ENCODE measurements at places on chromosomes 4 and X. TPM values are rescaled to one million over a fixed set of nuclear protein-coding genes. Genes with fewer than 3 reads are reported as not detected.
A peak's percentile ranks its signal among the peaks of the same experiment; 100 is the strongest.

Gene SSX2B
- total RNA-seq: not detected

Gene AMTN
- total RNA-seq: not detected

GRCh38 chrX:50648156-50648555 lies 165.8 kb downstream of the SHROOM4 start:
- no peaks in the 10 kb centered on the region for H3K27me3 ChIP-seq
- no peak overlapping the region for H3K4me3 ChIP-seq
- no peak overlapping the region for H3K27ac ChIP-seq
- H3K4me1 ChIP-seq: no peaks in the 10 kb centered on the region
- no peaks in the 10 kb centered on the region for H3K36me3 ChIP-seq

DNA sequence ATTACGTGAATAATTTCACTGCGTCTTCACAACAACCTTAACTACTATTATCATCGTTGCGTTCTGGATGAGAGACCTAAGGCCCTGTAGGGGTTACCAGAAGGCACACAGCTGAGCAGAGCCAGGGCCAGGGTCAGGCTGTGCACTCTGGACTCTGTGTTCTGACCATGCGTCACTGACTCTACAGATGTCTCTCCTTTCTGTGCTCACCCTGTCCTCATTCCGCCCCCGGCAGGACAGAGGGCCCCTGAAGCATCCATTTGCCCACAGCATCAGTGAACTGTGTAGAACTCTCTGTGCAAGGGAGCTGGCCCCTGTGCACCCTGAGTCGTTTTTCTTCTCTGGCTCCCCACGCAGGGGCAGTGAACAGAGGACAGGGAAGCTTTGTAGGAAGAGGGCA lies 21.3 kb downstream of the GPKOW start:
- peaks cover 2% of the 10 kb centered on the region for H3K36me3 ChIP-seq
- no peaks in the 10 kb centered on the region for H3K27me3 ChIP-seq

DNA sequence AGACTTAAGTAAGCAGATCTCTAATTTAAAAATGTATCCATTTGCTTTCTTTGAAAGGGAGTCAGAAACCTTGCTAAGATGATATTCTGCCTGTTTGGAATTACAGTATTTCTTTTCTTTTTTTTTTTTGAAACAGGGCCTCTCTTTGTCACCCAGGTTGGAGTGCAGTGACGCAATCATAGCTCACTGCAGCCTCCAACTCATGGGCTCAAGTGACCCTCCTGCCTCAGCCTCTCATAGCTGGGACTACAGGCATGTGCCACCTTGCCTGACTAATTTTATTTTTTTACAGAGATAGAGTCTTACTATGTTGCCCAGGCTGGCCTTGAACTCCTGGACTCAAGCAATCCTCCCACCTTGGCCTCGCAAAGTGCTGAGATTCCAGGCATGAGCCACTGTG lies 40.0 kb downstream of the ANAPC4 start:
- no peak overlapping the region for H3K4me3 ChIP-seq
- DNase-seq: no peak
- peaks cover 59% of the 10 kb centered on the region for H3K36me3 ChIP-seq
- no peak overlapping the region for H3K27ac ChIP-seq
- H3K4me1 ChIP-seq: peaks cover 2% of the 10 kb centered on the region

DNA sequence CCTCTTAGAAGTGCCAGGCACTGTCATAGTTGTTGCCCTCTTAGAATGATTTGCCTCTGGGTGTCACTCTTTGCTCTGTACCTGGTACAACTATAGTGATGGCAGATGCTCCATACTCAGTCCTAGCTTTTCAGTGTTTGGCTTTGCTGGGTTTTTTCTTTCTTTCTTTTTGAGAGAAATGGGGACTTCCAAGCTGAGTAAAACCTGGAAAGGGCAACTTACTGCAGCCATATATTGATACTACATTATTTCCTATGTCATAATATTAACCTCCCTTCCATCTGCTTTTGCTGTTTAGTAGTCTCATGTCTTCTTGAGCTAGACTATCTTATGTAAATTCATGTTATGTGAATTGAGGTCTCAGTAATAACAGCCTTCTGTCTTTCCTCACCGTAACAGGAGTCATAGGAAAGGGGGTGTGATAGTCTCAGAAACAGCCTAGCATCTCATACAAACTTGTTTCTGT lies 49.0 kb downstream of the NIPAL1 start:
- no peak overlapping the region for H3K27ac ChIP-seq
- H3K4me1 ChIP-seq: peaks cover 5% of the 10 kb centered on the region
- no peak for DNase-seq
- H3K4me3 ChIP-seq: no peak overlapping the region

DNA sequence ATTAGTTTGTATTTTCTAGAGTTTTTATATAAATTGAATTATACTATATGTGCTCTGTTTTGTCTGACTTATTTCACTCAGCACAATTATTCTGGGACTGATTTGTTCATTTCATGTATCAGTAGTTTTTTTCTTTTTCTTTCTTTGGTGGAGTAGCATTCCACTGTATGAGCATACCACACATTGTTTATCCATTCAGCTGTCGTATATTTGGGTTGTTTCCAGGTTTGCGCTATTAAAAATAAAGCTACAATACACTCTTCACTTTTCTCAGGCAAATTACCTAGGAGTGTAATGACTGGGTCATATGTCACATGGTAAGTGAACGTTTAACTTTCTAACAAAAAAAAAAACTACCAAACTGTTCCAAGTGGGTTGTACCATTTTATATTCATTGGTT lies 9.6 kb upstream of the OTUD4 start:
- H3K36me3 ChIP-seq: no peaks in the 10 kb centered on the region
- no peak overlapping the region for H3K27ac ChIP-seq
- H3K27me3 ChIP-seq: peaks cover 4% of the 10 kb centered on the region
- DNase-seq: no peak
- no peak overlapping the region for H3K4me3 ChIP-seq

DNA sequence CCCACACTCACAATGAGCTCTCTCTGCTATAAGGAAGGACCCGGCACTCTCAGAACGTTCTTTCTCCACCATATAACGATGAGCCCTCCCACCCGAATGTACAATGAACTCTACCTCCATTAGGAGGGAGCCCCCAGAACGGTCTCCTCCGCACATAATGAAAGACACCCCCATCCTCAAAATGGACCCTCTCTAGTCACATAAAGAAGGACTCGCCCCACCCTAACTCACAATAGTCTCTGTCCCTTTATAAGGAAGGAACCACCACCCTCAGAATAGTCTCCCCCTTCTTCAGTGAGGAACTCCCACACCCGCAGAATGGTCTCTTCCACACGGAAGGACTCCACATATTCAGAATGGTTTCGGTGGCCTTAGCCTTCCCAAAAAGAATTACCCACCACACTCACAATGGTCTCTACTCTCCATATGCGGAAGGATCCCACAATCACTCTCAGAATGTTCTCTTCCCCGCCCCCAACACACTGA lies 477 bp downstream of the SLC35A2 start:
- no peak for DNase-seq
- H3K27me3 ChIP-seq: no peaks in the 10 kb centered on the region
- H3K36me3 ChIP-seq: peaks cover 53% of the 10 kb centered on the region

- DNase-seq: no peak
- no peak overlapping the region for H3K27ac ChIP-seq
- no peaks in the 10 kb centered on the region for H3K36me3 ChIP-seq
- H3K4me1 ChIP-seq: no peaks in the 10 kb centered on the region
These were observed 270.5 kb downstream of the TENM3 start for GRCh38 chr4:182513587-182514291.

DNA sequence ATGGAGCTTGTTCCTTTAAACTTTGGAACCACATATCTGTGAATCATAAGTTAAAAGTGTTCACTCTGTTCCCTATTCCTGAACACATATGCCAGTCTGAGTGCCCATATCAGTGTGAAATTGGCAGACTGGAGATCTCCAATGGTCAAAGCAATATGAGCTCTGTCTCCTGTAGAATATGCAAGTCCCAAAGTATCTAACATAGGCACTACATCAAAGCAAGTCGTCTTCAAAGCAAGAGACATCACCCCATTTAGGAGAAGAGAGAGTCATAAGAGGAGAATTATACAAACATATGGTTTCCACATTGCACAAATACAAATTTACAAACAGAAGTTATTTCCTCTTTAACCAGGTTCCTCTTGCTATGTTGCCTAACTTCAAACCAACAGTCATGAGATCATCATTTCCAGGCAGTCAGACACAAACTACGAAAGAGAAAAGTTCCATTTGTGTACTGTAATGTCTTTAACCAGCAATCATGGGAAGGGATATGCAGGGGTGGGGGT lies 9.9 kb upstream of the GK start:
- no peak overlapping the region for H3K4me3 ChIP-seq
- no peak for DNase-seq
- peaks cover 22% of the 10 kb centered on the region for H3K4me1 ChIP-seq
- H3K36me3 ChIP-seq: peaks cover 8% of the 10 kb centered on the region

DNA sequence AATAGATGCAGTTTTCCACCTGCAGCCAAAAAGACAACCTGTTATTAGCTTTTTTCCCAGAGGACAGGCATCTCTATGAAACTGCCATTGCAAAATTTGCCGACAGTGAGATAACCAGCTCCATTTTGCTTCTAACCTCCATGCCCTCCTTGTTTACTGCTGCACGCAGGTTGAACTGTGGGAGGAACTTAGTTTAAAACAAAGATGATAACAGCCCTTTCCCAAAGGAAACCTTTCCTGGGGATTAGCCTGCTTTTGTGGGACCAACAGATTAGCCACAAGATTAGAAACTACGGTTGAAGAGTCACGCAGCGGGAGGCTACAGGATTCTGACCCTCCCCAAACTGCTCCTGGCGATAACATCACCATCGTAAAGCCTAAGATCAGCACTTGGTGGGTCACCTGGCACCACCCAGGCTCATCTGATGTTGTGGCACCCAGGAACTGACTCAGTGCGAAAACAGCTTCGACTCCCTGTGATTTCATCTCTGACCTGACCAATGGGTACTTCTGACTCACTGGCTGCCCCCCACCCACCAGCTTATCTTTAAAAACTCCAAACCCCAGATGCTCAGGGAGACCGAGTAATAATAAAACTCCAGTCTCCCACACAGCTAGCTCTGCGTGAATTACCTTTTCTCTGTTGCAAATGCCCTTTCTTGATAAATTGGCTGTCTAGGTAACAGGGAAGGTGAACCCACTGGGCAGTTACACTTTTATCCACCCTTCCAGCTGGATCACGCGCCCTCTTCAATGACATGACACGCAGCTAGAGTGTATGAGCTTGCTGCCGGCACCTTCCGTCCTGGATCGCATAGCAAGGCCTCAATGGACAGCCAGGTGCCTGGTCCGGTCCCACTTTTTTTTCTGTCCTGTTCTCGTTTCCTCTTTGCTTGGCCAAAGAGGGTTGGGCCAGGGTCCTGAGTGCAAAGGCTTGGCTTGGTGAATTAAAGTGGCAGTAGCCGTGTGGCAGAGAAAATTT lies 27.2 kb downstream of the NOP14 start:
- H3K27me3 ChIP-seq: no peaks in the 10 kb centered on the region
- peaks cover 70% of the 10 kb centered on the region for H3K36me3 ChIP-seq
- H3K4me3 ChIP-seq: peak overlapping the region; percentile 87
- H3K27ac ChIP-seq: peak overlapping the region; percentile 89
- DNase-seq: peak; percentile 62
- peaks cover 43% of the 10 kb centered on the region for H3K4me1 ChIP-seq

Gene SYP
- total RNA-seq: 4.3 TPM

Gene ETDA
- total RNA-seq: not detected

Gene FLNA
- 1,005 TPM for total RNA-seq

Gene SRP72
- 191 TPM for total RNA-seq

GRCh38 chr4:184889666-184890335 lies 64.0 kb upstream of the ACSL1 start:
- no peaks in the 10 kb centered on the region for H3K4me1 ChIP-seq
- H3K27me3 ChIP-seq: peaks cover 19% of the 10 kb centered on the region
- no peaks in the 10 kb centered on the region for H3K36me3 ChIP-seq
- H3K27ac ChIP-seq: no peak overlapping the region
- DNase-seq: no peak

DNA sequence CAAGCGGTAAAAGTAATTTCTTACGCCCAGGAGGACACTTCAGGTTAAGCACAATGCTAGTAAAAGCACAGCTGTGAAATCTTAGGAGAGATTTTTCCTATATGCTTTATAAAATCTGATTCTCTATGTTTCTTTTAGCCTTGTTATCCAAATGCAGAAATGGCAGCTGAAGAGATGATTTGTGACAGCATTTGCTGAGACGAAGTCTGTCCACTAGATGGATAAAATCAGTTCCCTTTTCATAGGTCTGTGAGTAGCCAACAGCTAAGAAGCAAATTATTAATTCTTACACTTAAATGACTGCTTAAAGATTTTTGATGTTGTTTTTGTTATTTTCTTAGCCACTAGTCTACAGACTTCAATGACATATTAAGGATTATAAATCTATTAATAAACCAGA lies 5.3 kb downstream of the GPM6A start:
- H3K4me3 ChIP-seq: no peak overlapping the region
- H3K27me3 ChIP-seq: no peaks in the 10 kb centered on the region
- no peak overlapping the region for H3K27ac ChIP-seq
- no peak for DNase-seq

Gene SLC38A5
- 146 TPM for total RNA-seq

GRCh38 chrX:68492583-68492982 lies 6.3 kb upstream of the YIPF6 start:
- H3K27ac ChIP-seq: no peak overlapping the region
- peaks cover 2% of the 10 kb centered on the region for H3K27me3 ChIP-seq
- H3K4me3 ChIP-seq: no peak overlapping the region
- no peak for DNase-seq

Gene AFM
- not detected for total RNA-seq

DNA sequence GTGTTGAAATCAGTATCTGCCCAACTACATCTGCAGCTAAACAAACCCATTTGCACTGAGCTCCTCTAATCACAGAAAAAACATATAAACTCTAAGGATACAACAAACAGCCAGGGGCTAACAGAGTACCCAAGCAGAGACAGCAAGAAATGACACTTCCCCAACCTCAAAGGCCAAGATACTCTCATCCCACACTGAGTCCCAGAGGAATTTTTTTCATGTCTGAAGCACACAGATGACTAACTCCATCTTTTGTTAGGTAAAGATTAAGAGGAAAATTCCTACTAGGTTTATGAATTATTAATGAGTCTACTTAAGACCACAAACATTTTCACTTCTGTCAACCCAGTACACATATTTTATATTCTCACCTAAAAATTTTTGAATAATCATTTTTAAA lies 31.6 kb downstream of the SEPSECS start:
- no peak overlapping the region for H3K4me3 ChIP-seq
- H3K4me1 ChIP-seq: peaks cover 19% of the 10 kb centered on the region
- DNase-seq: no peak
- H3K27ac ChIP-seq: no peak overlapping the region

Gene GLRA2
- total RNA-seq: not detected

DNA sequence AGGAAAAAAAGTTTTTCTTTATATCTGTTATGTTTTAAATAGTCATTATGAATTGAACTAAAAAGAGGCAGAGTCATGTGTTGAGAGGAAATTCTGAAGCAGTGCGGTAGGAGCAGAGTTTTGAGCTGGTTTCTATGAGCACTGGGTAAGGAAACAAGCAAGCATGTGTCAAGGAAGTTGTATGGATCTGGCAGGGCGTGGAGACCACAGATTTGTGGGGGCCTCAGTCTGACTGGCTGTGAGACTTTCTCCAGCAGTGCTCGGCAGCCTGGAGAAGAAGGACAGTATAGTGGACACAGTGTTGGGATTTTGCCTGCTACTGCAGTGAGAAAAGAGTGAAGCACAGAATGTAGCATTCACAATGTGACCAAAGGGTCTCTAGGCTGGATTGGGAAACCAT lies 399.1 kb downstream of the INPP4B start:
- no peak overlapping the region for H3K4me3 ChIP-seq
- H3K27me3 ChIP-seq: no peaks in the 10 kb centered on the region
- H3K4me1 ChIP-seq: peaks cover 27% of the 10 kb centered on the region
- peaks cover 4% of the 10 kb centered on the region for H3K36me3 ChIP-seq
- no peak for DNase-seq

Gene NRK
- not detected for total RNA-seq

All from activated T-helper 2 cell treated with anti-CD3 and anti-CD28 coated beads, Interferon-gamma antibody, Interleukin-2, Interleukin-4, amounts not matched to agents 10 μg/mL and 5 μg/mL and 100 μg/mL, durations not matched to agents 14 hours and 24 hours and 36 hours (primary cell).